ENCODE measurements at places on chromosomes 3 and 15.

DNA sequence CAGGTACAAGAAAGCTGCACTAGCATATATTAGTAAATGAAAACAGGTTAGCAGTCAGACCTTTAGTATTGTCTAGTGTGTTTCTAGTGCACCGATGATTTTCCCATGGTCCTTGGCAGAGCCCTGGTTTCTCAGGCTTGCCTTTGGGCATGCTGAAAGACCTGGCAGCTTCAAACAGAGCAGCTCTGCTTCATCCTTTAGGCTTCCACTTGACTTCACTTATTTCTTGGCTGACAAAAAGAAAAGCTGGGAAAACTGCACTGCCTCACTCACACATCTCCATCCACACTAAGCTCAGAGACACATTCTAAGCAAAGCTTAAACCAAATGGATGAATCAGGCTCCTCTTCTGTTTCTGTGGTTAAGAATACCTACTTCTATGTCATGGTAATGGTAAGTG lies 374.8 kb upstream of the PDZRN3 start:
- no peak for DNase-seq

- no peak for DNase-seq
Measured at GRCh38 chr3:171784387-171784786, 25.9 kb downstream of the PLD1 start.

DNA sequence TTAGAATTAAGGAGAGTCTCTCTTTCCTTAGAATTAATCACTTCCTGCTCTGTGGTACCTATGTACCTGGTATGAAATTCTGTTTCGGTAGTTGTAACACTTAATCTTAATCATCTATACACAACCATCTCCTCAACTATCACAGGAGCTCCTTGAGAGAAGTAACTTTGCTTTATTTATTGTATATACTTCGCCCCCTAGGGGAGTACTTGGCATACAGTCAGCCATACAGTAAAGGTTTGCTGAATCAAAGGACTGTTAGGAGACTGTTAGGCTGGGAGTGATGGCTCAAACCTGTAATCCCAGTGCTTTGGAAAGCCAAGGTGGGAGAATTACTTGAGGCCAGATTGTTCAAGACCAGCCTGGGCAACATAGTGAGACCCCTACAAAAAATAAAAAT lies 44.7 kb downstream of the RORA start:
- no peak for DNase-seq

- no peak for DNase-seq
Measured at GRCh38 chr3:84077479-84077878, 881.3 kb upstream of the CADM2 start.

GRCh38 chr3:330494-331115 lies 134.0 kb downstream of the CHL1 start:
- no peak for DNase-seq

DNA sequence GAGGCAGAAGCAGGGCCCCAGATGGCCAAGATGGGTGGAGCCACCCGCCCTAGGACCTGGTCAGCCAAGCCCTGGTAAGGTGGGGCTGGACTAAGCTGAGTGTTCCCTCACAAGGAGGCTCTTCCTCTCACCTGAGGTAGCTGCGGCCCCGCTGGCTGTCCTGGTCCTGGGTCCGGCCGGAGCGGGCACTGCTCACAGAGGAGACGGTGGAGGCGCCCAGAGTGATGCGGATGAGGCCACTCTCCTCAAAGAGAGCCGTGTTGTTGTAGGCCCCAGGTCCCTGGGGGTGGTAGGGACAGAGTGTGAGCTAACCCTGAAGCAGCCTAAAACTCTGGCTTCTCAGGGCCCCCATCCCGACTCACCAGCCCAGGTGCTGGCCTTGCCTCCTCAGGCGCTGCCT lies 7.3 kb upstream of the SLC26A6 start:
- no peak for DNase-seq

GRCh38 chr3:47663630-47664240 lies 85.1 kb upstream of the CSPG5 start:
- DNase-seq, result no peak

DNA sequence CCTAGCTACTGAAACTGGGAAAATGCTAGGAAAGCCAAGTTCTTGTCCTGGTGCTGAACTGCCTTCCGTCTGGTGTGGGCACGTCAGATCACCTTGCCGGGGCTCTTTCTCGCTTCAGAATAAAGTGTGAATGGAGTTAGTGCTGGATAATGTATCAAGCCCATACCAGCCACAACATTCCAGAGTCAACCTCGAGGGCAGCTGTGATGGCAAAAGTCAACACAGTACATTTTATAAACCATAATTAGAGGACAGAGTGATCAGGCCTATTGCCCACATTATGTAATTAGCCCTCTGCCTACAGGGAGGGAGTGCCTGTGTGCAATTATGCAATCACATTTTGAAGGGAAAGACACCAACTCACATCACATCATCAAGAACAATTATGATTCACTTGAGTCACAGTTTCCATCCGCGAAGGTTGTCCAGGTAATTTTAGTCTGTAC lies 165.2 kb downstream of the RORA start:
- DNase-seq, result no peak

GRCh38 chr3:188266562-188267274 lies 112.8 kb downstream of the LPP start:
- DNase-seq, result no peak

DNA sequence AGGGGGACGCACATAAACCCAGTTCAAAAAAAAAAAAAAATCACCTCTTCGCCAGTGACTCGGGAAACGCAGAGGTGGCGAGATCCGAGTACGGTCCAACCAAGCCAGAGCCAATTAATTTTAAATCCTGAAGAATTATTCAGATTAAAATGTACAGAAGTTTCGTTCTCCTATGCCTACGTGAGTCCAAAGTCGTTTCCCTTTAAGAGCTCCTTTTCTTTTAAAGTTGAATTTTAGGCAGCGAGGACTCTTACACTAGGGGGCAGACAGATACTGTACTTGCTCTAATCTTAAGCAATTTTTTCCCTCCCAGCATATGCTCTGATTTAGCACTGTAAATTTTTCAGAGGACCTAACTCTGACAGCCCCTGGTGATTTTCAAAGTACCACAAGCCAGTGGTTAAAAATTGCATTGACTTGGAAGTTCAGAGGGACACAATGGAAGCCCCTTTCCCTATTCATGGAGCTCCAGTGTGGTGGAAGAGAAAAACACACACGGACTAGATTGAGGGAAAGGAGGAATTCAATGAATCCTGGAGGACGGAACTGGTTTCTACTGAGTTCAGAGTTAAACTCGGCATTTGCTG lies 3.3 kb upstream of the NR2F2 start:
- DNase-seq, result no peak

- DNase-seq, result no peak
Measured at GRCh38 chr3:59286791-59287531, 237.1 kb upstream of the CFAP20DC start.

- no peak for DNase-seq
Measured at GRCh38 chr3:129196601-129197000, 12.9 kb upstream of the CNBP start.

DNA sequence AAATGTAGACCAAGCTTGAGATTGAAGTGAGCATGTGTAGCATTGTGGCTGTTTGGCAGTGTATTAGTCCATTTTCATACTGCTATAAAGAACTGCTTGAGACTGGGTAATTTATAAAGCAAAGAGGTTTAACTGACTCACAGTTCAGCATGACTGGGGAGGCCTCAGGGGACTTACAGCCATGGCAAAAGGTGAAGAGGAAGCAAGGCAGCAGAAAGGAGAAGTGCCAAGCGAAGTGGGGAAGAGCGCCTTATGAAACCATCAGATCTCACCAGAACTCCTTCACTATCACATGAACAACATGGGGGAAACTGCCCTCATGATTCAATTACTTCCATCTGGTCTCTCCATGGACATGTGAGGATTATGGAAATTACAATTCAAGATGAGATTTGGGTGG lies 8.6 kb upstream of the CERS3 start:
- no peak for DNase-seq

DNA sequence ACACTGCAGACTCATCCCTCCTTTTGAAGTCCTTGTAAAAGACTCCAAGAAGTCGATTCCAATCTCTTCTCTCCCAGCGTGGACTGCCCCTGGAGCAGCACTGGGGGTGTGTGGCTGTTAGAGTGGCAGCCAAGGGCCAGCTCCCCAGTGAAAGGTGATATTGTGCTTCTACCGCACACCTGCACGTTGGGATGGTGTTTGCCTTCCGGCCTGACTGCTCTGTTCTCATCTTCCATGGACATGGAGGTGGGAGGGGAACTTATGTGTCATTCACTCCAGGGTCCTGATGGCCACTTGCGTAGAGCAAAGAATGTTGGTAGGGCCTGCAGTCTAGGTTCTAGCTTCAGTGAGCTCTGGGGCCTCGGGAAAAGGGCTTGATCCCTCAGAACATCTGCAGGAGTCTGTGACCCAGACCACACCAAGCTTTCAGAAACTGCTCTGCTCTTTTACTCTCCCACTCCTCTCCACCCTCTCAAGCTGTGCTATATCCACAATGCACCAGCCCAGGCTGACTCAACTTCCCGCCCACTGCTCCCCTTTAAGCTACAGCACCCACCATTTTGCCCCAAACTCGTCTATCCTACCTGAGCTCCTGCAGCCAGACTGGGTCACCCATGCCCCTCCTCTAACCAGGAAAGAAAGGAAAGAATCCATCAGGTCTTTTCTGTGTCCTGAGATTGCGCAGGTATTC lies 31.3 kb downstream of the LIPC start:
- no peak for DNase-seq

GRCh38 chr3:20068512-20069177 lies 28.4 kb downstream of the KAT2B start:
- no peak for DNase-seq

DNA sequence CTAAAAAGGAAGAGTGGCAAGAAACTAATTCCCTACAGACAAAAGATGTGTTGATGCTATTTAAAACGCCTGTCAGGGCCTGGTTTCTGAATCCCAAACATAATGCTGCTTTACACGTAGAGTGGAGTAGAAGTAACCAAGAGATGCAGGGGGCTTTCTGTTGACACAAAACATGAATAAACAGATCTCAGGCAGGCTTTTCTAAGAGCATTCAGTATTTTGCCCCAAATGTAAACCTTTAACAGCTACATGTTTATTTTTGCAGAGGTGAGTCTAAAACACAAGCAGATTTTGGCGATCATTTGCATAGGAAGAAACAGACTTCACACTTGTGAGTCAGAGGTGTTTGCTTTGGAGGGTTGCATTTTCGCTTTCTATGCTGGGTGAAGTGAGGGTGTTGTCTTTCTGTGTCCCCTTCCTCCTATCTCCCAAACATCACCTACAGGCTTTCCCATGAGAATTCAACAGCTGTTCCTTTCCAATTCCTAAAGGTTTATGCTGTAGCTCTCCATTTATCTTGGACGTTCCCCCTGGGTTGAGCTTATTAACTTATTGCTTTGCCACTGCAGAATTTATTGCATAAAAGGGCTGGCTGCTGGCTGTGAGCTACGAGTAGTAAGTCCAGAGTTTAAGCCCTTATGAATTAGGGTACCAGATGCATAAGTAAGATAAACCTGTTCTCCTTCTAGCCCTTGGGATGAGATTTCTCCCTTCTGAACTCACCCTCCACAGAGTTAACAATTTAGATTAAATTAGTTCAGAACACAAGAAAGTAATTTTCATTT lies 156.7 kb downstream of the DIPK2A start:
- no peak for DNase-seq

DNA sequence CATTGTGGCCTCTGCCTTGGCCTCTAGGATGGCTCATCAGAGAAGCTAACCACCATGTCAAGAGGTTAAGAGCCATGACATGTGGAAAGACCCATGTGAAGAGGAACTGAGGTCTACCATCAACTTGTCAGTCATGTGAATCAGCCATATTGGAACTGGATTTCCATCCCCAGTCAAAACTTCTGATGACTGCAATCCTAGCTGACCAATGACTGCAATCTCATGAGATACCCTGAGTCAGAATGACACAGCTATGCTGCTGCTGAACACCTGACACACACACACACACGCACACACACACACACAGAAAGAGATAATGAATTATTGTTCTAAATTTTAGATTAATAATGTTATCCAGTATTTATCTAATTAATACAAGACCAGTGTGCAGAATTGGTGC lies 337.5 kb upstream of the LMCD1 start:
- DNase-seq, result no peak

DNA sequence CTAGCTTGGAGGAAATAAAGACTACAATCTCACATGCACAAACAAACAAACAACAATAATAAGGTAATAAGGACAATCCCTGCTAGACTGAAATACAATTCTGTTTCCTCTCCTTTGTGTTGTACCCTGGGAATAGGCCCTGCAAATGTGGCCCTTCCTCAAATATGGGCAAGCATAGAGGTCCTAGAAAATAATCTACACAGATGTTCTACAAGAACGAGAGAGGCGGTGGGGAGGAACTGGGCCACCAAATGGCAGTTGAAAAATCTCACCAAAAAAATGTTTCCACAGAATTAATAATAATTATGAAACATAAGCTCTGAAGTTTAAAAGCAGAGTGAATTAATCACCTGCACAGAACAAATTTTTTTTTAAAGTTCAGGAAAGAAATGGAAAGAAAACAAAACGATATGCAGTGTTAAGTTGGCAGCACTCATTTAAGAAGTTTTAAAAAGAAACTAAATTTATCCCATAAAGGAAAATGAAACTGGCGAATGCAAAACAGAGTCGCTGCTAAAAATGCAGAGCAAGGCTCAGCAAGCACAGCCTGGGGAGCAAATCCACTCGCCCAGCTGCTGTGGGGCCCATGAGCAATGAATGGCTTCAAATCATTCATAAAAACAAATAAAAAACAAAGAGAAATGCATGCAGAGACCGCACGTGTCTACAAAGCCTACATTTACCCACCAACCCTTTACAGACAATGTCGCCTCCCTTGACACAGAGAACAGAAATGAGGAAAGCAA lies 475.4 kb downstream of the OCA2 start:
- DNase-seq, result no peak

- no peak for DNase-seq
Measured at GRCh38 chr3:62149962-62150361, 223.4 kb downstream of the FEZF2 start.

- DNase-seq, result peak; percentile 21
Measured at GRCh38 chr15:88664151-88664778, 25.4 kb downstream of the ISG20 start.

- no peak for DNase-seq
Measured at GRCh38 chr3:34141841-34142337, 343.5 kb downstream of the PDCD6IP start.

Measured in activated naive CD4-positive, alpha-beta T cell (primary cell).